Left renal pelvis (tissue), 4 donors: ENCODE measurements at places on chromosomes 6 and 20. TPM values are rescaled to one million over a fixed set of nuclear protein-coding genes. Genes with fewer than 3 reads are reported as not detected.

The MRPS18B gene
- polyA plus RNA-seq: 60.2 TPM

The SMOC2 gene
- 19.7 TPM for polyA plus RNA-seq

GRCh38 chr6:161058741-161059140, 67.2 kb downstream of the MAP3K4 start:
- DNase-seq: no peak

GRCh38 chr20:56537997-56538396, 5.0 kb downstream of the FAM209B start:
- DNase-seq: no peak

GRCh38 chr20:18665135-18665534, 77.3 kb downstream of the DTD1 start:
- no peak for DNase-seq

GRCh38 chr6:52529311-52529710, 47.5 kb downstream of the TRAM2 start:
- DNase-seq: no peak

- DNase-seq: no peak
Observed at GRCh38 chr6:149459761-149460160, 25.1 kb downstream of the ZC3H12D start.
